RPMI8226 (cell line): ENCODE measurements at places on chromosomes 6 and 20.
A peak's percentile ranks its signal among the peaks of the same experiment; 100 is the strongest.

- DNase-seq: no peak
These were observed 315.6 kb upstream of the CITED2 start for GRCh38 chr6:139690007-139690406.

GRCh38 chr6:75210885-75211739, 5.3 kb upstream of the COL12A1 start:
- DNase-seq: peak; percentile 80

GRCh38 chr6:149723262-149723661, 5.4 kb upstream of the LATS1 start:
- DNase-seq: no peak

DNA sequence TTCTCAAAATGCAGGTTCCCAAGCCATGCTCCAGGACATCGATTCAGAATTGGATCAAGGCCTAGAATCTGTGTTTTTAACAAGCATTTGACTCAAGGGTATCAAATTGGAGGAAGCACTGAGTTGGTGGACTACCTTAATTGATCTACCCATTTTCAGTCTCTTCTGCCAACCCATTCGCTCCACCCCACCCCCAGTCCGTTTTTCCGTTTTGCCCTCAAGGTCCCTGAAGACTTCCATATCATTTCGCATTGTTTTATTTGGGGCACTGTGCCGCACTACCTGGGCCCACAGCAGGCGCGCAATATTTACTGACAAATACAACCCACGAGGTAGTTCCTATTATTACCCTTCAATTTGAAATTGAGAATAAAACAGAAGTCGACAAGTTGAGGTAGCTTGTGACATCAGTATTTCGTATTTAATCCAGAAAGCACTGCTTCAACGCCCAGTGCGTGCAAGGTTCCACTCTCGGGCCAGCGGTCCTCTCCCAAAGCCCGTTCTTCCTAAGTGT, 557 bp upstream of the DHX35 start:
- peak; percentile 21 for DNase-seq

DNA sequence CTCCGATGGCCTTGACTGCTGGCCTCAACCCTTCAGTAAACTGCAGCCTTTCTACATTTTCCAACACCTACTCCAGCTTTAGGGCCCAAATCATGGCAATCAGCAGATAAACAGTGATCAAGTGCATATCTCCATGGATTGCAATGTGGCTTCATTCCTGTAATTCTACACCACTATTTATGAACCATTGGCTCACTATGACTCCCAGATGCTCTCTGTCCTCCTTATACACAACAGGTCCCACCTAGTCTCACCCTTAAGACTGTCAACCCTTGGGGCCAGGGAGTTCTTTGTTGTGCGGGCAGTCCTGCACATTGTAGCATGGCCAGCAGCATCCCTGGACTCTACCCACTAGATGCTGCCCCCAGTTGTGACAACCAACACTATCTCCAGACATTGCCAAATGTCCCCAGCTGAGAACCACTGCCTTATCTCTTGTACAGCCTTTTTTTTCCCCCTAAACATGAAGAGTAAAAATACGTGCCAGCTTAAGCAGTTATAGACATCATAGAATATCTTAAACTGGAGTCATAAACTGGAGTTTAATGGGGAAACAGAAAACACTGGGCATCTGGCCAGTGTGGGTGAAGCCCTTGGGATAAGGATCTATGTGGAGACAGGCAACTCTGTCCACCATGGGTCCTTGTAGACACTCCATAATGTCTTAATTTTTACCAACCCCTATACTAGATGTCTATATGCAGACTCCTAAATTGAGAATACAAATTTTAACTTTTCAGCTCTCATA, 21.1 kb downstream of the MRPL14 start:
- no peak for DNase-seq

DNA sequence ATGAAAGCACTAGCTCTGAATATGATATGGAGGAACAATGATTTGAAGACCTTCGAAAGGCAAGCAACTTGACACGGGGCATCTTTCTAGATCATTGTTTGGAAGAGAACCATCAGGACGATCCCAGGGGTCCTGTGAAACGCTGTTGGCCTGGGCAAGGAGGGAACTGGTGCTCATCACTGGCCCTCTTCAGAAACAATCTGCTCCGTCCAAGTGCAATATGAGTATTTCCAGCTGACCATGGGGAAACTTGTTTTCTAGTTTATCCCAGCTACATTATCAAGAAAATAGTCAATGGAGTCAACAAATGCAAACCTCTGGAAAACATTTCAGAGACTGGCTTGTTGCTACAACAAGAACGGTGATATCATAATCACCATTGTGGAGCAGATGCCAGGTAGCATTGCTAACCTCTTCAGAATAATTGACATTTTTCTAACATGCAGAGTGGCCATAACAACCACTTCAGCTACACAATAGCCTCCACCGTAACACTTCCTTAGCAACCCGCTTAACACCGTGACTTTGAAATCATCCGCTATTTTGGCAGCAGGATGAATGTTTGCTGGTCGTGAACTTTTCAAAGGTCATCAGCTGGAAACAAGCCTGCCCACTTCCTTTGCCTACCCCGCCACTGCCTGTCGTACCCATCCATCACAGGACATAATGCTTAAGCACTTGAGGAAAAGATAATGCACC, 112.0 kb upstream of the PDE10A start:
- peak; percentile 50 for DNase-seq

DNA sequence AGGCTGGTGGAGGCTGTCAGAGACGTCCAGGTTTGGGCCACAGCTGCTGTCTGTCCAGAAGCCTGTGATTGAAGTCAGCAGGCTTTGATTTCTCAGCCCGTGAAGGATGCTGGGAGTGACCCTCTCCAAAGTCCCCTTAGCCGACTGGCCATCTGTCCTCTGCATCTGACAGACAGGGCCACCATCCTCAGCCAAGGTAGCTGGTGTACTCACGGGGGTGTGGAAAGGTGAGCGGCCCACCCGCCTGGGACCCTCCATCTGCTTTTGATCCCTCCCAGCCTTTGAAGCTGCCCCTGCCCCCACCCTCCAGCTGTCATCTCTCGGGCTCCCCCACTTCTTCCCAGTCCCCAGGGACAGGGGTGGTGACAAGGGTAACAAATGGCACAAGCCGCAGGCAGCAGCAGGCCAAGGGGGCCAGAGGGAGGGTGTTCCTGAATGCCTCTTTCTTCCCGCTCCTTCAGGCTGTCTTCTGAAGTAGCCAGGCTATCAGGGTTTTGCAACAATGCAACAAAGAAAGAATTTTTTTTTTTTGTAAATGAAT, 84.4 kb downstream of the EYA2 start:
- no peak for DNase-seq

- no peak for DNase-seq
These were observed 3.5 kb downstream of the SLC35F1 start for GRCh38 chr6:117910549-117910948.

DNA sequence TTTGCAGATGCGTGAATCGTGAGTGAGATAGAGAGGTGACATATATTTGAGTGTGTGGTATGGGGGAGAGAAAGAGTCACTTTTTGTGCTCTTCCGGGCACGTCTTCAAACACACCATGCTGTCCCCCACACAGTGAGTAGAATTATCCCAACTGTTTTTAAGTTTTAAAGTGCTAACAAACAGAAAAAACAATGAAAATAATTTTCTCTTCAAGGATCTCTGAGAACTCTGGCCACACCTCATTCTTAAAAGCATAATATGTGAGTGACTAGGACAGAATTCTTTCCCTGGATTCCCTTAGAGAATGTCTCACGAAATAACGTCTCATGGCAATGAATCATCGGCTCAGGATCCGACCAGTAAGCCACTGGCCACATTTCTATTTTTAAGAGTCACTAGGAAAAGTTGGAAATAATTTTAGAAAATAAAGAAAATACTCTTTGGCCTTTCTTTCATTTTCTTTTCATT, 235.7 kb upstream of the ZNF217 start:
- no peak for DNase-seq

- no peak for DNase-seq
These were observed 1524.3 kb downstream of the HACE1 start for GRCh38 chr6:103335412-103335811.

DNA sequence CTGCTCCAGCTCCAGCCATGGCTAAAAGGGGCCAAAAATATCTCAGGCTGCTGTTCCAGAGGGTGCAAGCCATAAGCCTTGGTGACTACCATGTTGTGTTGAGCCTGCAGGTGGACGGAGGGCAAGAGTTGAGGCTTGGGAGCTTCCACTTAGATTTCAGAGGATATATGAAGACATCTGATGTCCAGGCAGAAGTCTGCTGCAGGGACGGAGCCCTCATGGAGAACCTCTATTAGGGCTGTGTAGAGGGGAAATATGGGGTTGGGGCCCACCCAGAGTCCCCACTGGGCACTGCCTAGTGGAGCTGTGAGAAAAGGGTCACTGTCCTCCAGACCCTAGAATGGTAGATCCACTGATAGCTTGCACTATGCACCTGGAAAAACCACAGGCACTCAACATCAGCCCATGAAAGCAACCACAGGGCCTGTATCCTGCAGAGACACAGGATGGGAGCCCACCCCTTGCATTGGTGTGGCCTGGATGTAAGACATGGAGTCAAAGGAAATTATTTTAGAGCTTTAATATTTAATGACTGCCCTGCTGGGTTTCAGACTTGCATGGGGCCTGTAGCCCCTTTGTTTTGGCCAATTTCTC, 70.5 kb downstream of the NINL start:
- no peak for DNase-seq

DNA sequence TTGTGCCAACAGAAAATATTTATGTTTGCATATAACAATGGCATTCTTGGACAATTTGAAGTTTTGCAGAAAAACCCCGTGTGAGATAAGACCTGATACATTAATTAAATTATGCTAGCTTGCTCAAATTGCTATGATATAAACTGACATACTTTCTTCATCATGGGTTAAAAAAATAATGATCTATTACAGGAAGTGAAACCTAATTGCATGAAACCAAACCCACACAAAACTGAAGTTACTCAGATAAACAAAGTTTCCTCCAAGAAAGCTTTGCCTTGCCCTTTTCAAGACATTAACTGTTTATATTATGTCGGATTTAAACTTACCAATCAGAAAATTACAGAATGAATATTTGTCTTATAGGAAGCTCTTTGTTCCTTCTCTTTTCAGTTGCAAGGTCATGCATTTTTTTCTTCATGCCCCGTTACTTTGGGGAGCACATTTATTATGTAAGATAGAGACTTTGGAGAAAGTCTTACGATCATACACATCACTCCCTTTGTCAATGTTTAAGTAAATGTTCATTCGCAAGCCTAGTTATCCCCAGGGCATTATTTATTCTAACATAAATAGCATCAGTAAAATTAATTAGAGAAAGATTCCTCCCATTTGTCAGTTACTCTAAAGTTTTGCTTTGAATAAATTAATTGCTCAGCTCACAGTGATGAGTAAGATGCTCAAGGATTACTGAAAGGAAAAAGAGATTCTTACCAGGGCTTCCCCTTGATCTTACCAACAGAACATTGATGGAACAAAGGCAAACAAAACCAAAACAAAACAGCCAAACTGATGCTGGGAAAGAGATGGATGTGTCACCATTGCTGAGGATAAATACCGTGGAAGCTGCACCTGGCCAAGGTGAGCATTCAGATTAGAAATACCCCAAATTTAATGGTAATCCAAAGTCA, 14.8 kb upstream of the TMEM244 start:
- peak; percentile 4 for DNase-seq

DNA sequence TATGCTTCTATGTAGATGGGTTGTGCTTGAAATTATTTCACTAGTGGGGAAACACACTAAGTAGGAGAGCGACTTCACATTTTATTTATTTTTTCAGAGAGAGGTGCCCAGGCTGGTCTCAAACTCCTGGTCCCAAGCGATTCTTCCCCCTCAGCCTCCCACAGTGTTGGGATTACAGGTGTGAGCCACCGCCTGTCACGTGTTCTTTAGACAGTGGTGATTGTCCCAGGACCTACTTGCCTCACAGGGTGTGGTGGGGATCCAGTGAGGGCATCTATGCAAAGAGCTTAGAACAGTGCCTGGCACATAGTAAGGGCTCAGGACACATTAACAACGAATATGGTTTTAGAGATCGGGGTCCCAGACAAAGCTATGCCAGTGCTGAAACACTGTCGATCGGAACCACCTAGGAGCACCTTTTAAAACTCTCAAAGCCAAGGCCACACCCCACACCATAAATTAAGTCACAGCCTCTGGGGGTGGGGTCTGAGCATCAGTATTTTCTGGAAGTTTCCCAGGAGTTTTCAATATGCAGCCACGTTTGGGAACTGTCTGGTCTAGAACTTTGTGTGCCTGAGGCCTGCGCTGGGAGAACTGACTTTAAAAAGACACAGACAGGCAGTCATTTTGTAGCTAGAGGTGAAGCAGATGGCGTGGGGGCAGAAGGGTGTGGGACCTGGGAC, 4.8 kb upstream of the BCAS4 start:
- DNase-seq: no peak

DNA sequence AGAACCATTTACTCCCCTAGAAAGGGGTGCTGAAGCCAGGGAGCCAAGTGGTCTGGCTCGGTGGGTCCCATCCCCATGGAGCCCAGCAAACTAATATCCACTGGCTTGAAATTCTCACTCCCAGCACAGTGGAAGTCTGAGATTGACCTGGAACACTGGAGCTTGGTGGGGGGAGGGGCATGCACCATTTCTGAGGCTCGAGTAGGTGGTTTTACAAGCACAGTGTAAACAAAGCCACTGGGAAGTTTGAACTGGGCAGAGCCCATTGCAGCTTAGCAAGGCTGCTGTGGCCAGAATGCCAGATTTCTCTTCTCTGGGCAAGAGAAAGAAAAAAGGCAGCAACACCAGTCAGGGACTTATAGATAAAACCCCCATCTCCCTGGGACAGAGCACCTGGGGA, 855.8 kb upstream of the CITED2 start:
- no peak for DNase-seq

DNA sequence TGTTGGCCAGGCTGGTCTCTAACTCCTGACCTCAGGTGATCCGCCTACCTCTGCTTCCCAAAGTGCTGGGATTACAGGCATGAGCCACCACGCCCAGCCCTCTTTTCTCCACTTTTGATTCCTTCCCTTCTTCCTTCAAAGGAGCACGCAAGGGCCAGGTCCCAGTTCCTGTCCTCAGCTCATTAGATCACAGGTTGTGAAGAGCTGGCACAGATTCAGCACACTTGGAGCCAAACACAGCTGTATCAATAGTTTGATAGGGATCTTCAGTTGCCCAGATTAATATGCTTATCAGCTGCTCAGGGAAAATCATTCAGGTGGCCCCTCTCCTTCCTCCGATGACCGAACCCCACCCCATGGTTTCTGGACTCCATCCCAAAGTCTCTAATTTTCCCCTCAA, 14.4 kb upstream of the SLC22A23 start:
- DNase-seq: no peak

- no peak for DNase-seq
These were observed 23.6 kb downstream of the DTD1 start for GRCh38 chr20:18611492-18611891.

DNA sequence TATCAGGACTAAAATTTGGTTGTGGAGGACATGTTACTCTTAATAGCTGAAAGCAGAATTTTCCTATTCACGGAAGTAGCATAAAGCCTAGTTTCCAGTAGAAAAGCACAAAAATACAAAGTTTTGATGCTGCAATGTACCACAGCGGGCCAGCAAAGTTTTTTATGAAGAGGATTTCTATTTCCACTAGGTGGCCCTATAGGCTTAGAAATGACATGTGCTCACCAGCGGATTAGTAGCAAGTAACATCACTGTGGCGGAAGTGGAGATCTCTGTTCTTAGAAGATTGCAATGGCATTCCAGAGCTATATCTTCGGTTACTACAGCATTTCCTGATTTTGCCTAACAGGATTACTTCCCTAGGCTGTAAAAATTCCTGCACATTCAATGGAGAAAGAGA, 1219.0 kb upstream of the EYS start:
- peak; percentile 32 for DNase-seq

GRCh38 chr6:158356586-158357546, 44.6 kb downstream of the TULP4 start:
- no peak for DNase-seq

GRCh38 chr6:163585932-163586437, 171.5 kb downstream of the QKI start:
- no peak for DNase-seq
